Kidney (tissue), 22 donors: ENCODE measurements at places on chromosomes 2 and 18.

DNA sequence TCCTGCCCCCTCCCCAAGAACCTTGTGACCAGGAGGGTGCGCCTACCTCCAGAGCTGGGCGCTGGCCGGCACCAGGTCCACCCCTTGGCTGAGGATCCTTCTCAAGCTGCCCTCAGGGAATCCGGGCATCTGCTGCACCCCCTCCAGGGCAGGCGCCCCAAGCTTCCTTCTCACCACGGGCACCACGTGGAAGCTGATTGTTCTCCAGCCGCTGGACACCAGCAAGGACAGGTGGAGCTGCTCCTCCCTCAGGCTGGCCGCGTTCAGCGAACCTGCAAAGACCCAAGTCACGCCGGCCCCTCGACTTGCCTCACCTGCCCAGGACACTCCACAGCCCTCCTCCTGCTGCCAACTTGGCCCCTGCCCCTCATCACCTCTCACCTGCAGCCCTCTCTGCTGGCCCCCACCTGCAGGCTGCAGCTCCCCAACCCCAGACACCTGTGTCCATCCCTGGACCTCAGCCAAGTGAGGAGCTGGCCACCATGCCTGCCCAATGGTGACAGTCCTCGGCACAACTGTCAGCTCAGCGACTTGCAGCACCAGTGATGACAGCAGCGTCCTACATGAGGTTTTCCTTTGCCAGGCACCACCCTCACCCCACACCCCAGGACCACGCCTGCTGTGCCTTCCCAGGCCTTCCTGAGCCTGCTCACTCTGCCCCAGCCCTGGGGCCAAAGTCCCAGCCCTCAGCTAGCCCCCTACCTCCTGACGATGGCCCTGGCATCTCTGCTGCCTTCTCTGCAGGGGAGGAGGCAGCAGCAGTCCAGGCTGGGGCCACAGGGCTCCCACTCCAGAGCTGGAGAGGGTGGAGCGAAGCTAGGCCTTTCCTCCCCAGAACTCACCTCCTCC is 4.2 kb downstream of the MAB21L4 start:
- DNase-seq = no peak
- no peaks in the 10 kb centered on the region for H3K4me1 ChIP-seq
- no peak overlapping the region for H3K4me3 ChIP-seq

DNA sequence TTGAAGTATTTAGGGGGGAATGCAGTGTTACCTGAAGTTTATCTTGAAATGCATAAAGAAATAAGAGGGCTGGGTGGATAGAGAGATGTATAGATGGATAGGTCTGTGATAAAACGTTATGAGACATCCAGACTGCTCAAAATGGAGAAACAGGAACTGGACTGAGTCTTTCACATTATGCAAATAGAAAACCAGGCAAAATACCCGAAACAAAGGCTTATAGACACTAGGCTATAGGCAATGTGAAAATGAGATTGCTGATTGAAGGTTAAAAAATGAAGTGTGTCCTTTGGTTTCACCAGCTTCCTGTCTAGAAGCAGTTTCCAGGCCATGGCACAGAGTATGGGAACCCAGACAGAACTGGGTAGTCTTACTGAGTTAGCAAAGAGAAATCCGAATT is 24.9 kb upstream of the SLC3A1 start:
- no peak for DNase-seq
- H3K27ac ChIP-seq = no peak overlapping the region
- H3K4me3 ChIP-seq = no peak overlapping the region
- H3K4me1 ChIP-seq = peaks cover 22% of the 10 kb centered on the region
- no peaks in the 10 kb centered on the region for H3K27me3 ChIP-seq

DNA sequence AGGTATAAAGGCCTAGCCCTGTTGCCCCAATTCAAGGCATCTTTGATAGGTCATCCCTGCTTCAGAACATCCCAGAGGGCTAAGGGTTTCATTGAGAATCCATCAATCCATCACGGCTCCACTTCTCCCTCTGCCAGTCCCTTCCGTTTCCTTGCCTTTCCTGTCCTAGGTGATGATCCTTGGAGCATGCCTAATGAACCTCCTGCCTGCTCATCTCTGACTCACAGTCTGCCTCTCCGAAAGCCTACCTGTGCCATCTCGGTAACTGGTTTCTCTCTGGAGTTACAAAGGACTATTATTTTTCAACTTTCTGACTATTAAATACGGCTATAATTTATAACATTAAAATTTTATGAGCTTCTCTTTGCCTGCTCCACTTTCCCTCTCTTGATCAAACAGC is 36.7 kb upstream of the OSBPL6 start:
- peak; percentile 21 for DNase-seq
- no peak overlapping the region for H3K4me3 ChIP-seq
- no peak overlapping the region for H3K27ac ChIP-seq
- no peaks in the 10 kb centered on the region for H3K36me3 ChIP-seq
- no peaks in the 10 kb centered on the region for H3K27me3 ChIP-seq
- no peaks in the 10 kb centered on the region for H3K4me1 ChIP-seq

- no peak within 1 kb of the TSS for H3K27ac ChIP-seq
- H3K36me3 ChIP-seq = no peaks in the 10 kb centered on the region
- H3K4me3 ChIP-seq = no peak within 1 kb of the TSS
Observed at GRCh38 chr2:231395188-231396057, at the start of gene B3GNT7. B3GNT7 (plus strand) TSS chr2:231395710; CDS start chr2:231395804, 94 bp downstream.

- H3K4me1 ChIP-seq = no peaks in the 10 kb centered on the region
- H3K27ac ChIP-seq = no peak overlapping the region
- H3K27me3 ChIP-seq = peaks cover 3% of the 10 kb centered on the region
- no peaks in the 10 kb centered on the region for H3K36me3 ChIP-seq
- H3K4me3 ChIP-seq = no peak overlapping the region
Observed at GRCh38 chr2:14756981-14757657, 124.6 kb downstream of the LRATD1 start.

DNA sequence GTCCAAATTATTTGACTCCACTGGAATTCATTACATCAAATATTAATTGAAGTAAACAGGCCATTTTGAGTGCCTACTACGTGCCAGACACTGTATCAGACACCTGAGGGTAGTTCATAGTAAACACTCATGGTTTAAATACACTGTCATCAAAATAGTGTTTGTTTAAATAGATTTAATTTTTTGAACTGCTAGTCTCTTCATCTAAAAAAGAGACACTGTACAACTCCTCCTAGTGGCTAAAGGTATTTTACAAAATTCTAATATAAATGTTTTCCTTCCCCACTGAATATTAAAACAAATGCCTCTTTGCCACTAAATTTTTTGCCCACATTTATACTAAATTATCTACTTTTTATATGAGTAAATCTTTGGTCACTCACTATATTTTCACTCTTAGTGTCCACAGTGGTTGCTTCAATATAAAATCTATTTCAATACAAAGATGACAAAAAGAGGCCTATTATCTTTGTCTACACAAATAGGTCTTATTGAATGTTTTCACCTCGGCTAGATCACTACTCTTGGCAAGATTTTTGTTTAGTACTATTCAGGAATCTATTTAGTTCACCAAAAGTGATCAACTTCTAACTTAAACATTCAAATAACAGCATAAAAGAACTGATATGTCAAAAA is 122.1 kb downstream of the TMEM247 start:
- no peaks in the 10 kb centered on the region for H3K36me3 ChIP-seq
- H3K4me3 ChIP-seq = no peak overlapping the region
- H3K4me1 ChIP-seq = no peaks in the 10 kb centered on the region
- H3K27ac ChIP-seq = no peak overlapping the region

GRCh38 chr2:179574061-179574519 is 287.3 kb downstream of the ZNF385B start:
- H3K27ac ChIP-seq = no peak overlapping the region
- no peak overlapping the region for H3K4me3 ChIP-seq
- H3K36me3 ChIP-seq = no peaks in the 10 kb centered on the region
- H3K27me3 ChIP-seq = no peaks in the 10 kb centered on the region

GRCh38 chr2:66189553-66189952 is 245.4 kb upstream of the MEIS1 start:
- no peak for DNase-seq
- no peak overlapping the region for H3K27ac ChIP-seq
- no peaks in the 10 kb centered on the region for H3K36me3 ChIP-seq

- no peak for DNase-seq
- no peaks in the 10 kb centered on the region for H3K27me3 ChIP-seq
- no peak overlapping the region for H3K27ac ChIP-seq
- no peaks in the 10 kb centered on the region for H3K36me3 ChIP-seq
Observed at GRCh38 chr2:228590681-228591080, 409.2 kb upstream of the SPHKAP start.

- H3K27me3 ChIP-seq = no peaks in the 10 kb centered on the region
- no peak overlapping the region for H3K4me3 ChIP-seq
- peaks cover 52% of the 10 kb centered on the region for H3K36me3 ChIP-seq
Observed at GRCh38 chr2:218694405-218695145, 16.1 kb upstream of the TTLL4 start.

DNA sequence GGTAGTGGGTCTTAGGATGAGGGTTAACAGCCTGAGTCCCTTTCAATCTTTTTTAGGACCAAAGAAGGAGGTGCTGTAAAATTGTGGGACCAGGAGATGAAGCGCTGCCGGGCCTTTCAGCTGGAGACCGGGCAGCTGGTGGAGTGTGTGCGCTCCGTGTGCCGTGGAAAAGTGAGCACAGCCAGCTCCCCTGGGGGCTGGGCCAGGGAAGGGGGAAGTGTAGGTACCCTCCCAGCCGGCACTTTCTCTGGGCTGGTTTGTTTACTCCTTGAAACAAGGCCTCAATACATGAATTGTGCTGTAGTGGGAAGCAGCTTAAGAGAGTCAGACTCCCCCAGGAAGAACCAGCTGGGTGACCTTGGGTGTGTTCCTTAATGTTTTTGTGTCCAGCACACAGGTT is 90.1 kb downstream of the RTN4 start:
- no peaks in the 10 kb centered on the region for H3K4me1 ChIP-seq
- H3K27me3 ChIP-seq = no peaks in the 10 kb centered on the region
- H3K27ac ChIP-seq = no peak overlapping the region
- no peaks in the 10 kb centered on the region for H3K36me3 ChIP-seq
- no peak overlapping the region for H3K4me3 ChIP-seq

DNA sequence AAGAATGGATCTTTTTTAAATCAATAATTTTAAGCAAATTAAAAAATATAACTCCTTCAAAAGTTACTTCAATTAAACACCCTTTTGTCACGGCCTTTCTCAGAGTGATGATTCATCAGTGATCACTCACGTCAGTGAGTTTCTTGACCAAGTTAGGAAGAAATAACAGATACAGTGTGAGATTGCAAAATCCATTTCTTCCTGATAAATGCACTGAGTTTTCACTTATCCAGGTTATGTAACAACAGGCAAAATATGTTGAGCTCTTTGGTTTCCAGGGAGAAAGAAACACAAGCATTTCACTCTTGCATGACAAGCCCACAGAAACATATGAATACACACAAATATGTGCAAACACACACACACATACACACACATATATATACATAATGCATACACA is 195.9 kb upstream of the CYRIA start:
- H3K4me1 ChIP-seq = no peaks in the 10 kb centered on the region
- no peaks in the 10 kb centered on the region for H3K27me3 ChIP-seq
- DNase-seq = no peak
- H3K4me3 ChIP-seq = no peak overlapping the region
- no peak overlapping the region for H3K27ac ChIP-seq
